CD4-positive, alpha-beta T cell treated with Interleukin-6 at 100 ng/mL for 8 hours (primary cell): ENCODE measurements at places on chromosomes 7 and 10.
A peak's percentile ranks its signal among the peaks of the same experiment; 100 is the strongest.

DNA sequence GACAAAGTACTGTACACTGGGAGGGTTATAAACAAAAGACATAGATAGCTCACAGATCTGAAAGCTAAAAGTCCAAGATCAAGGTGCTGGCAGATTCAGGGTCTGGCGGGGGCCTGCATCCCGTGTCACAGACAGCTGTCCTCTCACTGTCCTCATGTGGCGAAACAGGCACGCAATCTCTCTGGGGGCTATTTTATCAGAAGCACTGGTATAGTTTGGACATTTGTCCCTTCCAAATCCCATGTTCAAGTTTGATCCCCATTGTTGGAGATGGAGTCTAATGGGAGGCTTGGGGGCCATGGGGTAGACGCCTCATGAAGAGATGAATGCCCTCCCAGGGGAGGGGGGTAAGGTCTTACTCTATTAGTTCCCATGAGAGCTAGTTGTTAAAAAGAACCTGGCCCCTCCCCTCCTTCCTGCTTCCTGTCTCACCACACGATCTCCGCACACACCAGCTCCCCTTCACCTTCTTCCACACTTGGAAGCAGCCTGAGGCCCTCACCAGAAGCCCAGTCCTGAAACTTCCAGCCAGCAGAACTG, 72.5 kb upstream of the UCN3 start:
- DNase-seq, result peak; percentile 78

- no peak for DNase-seq
Observed at GRCh38 chr7:91988213-91988612, 47.6 kb downstream of the AKAP9 start.

DNA sequence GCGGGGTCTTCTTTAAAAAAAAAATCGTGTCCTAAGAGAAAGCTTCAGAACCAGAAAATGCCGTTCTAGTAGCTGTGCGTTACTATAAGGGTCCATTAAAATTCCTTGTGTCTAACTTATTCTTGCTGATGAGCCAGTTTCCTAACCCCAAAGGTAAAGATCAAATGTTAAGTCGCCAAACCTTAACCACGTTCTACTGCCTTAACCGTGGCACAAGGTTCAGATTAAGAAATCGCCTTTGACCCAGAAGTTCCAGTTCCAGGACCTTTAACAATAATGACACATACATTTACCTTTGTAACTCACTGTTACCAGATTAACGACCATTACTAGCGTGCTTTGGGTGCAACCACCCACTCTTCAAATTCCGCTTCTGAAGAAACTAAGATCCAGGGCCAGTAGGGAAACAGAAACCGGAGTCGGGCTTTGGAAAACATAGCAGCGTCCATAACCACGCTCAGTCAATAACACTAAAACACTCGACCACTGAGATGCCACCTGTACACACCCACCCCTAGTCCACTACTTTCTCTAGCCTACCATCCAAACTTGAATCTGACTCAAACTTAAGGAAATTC, 620 bp downstream of the BET1 start:
- DNase-seq, result no peak

DNA sequence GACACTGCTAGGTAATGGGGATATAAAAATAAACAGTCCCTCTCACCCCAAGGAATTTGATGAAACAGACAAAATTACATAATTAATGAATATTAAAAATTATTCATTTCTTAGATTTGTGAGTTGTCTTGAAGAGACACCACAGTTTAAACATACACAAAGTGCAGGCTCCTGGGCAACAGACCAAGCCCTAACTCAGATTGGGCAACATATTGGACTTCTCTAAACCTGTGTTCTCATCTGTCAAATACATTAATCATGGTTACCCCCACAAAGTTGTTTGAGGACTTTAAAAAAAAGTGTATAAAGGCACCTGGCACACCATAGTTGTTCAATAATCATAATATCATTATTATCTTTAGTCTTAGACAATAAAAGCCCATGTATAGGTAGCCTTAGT, 62.5 kb upstream of the CAPZA2 start:
- no peak for DNase-seq
